Fibroblast of mammary gland (primary cell): ENCODE measurements at places on chromosomes 5 and 9.

GRCh38 chr9:4799775-4800174, 7.0 kb downstream of the RCL1 start:
- DNase-seq: no peak

DNA sequence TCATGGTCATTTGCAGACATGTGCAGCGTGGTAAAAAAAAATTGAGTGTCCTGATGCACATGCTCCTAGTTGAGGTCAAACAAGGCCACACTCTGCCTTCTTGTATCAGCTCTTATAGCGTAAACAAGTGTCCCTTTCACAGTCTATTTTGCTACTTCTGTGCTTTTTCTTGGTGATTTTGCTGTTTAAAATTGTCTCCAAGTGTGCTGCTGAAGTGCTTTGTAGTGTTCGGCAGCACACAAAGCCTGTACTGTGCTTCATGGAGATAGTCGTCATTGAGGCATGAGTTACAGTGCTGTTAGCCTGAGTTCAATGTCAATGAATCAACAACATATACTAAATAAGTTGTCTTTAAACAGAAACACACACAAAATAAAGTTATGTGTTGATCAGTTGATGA, 690.4 kb upstream of the MEF2C start:
- DNase-seq: no peak

GRCh38 chr9:115743709-115744605, 409.6 kb upstream of the PAPPA start:
- DNase-seq: no peak

- DNase-seq: no peak
These were observed 12.6 kb downstream of the FAM78A start for GRCh38 chr9:131263701-131264100.

- DNase-seq: no peak
These were observed 29.2 kb downstream of the ROR2 start for GRCh38 chr9:91920630-91921350.

DNA sequence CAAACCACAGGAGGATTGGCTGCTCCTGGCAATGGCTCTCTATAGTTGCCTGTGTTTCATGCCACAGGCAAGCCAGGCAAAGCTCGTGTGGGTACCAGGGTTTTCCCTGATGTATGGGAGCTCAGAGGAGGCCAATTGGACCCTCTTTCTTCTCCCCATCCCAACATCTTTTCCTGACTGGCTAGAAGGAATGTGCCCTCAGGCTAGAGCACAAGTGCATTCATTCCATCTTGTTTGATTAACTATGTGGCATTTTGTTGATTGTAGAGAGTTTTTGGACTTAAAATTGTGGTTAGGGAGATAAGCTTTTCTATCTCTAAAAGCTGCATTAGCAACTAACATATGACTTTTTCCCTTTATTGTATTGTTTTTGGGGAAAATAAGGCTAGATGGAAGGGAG, 561.3 kb downstream of the PSAT1 start:
- DNase-seq: no peak

- no peak for DNase-seq
These were observed at the start of gene SLC36A2 for GRCh38 chr5:151347369-151347768. Gene SLC36A2, minus strand, starts transcription at chr5:151347559. Its CDS starts 99 bp downstream, at chr5:151347460.

GRCh38 chr5:10753178-10753577, 7.9 kb downstream of the DAP start:
- DNase-seq: no peak

DNA sequence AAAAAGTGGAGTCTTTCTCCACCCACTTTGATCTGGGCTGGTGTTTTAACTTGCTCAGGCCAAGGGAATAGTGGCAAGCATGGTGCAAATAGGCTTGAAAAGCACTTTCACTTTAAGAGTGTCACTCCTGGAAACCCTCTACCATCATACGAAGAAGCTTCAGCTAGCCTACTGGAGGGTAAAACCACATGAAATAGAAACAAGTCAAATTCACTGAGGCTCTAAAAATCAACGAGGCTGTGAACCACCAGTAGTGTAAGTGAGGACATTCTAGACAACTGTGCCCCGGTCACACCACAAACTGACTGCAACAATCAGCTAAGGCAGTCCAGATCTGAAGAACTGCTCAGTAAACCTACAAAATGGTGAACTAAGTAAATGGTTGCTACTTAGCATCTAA, 2366.3 kb upstream of the C9orf72 start:
- no peak for DNase-seq

DNA sequence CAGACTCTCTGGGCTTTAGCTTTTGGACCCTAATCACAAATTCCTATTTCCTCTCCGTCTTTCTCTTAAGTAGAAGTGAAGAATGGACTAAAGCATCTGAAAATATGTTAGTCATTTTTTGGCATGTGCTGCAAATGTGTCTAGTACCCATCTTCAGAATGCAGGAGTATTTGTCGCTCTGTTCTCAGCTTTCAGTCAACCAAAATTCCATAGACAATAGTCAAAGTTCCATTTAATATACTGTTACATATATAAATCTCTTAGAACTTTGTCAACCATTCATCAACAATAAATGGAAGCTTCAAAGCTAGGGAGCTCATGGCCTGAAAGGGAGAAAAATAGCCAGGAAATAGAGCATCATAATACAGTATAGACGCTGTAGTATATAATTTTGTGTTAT, 509.4 kb downstream of the BNC2 start:
- DNase-seq: peak; percentile 51

DNA sequence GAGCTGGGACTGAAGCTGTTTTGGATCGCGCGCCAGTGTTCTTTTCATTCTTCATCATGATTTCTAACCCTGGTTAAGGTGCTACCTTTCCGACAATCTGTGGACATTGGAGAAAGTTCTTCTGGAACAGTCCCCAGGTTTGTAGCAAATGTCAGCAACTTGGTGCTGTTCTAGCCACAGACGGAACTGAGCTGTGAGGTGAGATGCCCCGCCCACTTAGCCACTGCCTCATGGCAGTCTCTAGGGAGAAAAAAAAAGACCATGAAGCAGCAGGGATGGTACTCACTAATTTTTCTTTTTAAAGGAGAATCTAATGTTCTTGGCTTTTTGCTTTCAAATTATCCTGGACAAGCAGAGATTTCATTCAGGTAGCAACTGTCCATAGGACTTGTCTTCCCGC, 72.1 kb upstream of the STK32A start:
- no peak for DNase-seq
